AG04449 (cell line): ENCODE measurements at places on chromosomes 13 and 19.

GRCh38 chr13:21231426-21231940, 55.0 kb downstream of the MRPL57 start:
- no peak for DNase-seq

DNA sequence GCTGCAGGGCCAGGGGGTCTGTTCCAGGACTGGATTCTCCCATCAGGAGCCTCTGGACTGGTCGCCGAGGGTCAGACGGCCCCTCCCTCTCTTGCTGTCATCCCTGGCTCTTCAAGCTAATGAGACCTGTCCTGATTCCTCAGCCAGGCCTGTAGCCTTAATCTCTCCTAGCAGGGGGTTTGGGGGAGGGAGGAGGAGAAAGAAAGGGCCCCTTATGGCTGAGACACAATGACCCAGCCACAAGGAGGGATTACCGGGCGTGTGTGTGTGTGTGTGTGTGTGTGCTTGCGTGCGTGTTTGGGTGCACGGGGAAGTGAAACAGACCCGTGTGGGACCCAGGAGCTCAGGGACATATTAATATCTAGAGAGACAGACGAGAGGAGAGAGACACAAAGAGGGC, 1.9 kb upstream of the CRX start:
- DNase-seq = no peak

- DNase-seq = no peak
Measured at GRCh38 chr13:87954091-87954490, 282.9 kb downstream of the SLITRK5 start.

DNA sequence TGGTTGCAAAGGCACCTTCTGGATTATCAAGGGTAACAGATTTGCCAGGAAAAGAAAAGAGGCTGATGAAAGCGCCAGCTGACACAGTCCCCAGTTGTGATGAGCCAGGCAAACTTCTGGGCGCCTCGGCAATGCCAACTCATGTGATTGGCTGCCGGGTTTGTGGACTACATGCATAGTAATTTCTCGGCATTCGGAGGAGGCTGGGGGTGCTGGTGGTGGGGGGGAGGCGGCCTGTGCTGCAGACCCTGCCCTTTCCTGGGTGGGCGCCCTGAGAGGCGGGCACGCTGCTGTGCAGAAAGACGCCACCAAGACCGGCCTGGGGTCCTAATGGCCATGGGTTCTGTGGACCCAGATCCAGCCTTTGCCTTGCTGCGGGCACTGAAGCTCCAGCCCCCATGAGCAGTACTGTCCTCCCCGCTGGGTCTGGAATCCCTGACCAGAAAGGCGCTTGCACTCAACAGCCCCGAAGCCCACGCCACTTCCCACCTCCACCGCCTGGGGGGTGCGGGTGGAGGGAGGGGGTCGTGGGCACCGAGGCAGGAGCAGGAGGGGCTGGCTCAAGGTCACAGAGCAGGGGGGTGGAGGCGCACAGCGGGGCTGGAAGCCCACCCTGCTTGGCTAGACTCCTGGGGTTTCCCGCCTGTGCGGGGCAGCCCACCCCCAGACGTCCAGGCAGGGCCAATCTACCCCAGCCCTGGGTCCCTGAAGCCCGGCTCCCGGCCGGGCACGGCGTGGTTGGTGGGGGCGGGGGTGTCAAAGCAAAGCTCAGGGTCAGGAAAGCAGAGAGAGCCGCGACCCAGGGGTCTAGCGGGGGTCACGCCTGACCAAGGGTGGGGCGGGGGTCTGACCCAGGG, 1.0 kb downstream of the DIRAS1 start:
- DNase-seq = no peak

DNA sequence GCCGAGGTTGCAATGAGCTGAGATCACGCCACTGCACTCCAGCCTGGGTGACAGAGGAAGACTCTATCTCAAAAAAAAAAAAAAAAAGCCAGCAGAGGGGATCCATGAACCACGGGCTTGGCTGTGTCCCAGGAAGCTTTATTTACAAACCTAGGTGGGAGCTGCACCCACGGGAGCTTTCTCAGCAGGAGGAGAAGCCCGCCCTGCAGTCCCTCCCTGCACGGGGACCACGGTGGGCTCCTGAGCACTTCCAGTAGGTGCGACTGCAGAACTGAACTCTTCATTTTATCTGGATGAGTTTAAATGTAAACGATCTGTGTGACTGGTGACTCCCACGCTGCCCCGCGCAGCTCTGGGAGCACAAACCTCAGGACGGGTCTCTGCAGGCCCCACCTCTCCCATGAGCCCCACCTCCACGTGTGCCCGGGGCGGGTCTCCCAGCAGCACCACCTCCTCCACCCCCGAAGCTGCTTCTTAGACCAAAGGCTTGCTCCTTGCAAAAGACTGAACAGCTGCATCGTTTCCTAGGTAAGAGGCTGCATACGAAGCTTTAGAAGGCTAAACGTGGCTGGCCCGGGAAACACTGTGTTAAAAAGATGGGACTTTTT, 66.4 kb downstream of the SPACA7 start:
- no peak for DNase-seq

GRCh38 chr19:30423481-30423880, 51.3 kb downstream of the ZNF536 start:
- DNase-seq = no peak

DNA sequence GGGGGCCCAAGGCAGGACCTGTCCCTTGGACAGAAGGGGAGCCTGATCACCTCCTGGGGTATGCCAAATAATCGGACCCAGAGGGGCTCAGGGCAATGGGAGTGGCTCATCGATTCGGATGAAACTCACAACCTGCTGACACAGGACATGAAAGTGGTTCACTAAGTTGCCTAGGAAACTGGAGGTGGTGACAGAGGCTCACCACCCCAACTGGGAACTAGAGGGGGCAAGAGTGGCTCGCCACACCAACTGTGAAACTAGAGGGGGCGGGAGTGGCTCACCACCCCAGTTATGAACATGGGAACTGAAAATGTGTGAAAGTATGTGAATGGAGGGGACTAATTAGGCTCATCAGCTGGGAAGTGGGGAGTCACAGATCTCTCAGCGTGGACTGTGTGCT, 46.3 kb upstream of the ZNF737 start:
- DNase-seq = no peak

GRCh38 chr19:5987077-5987818, 9.3 kb upstream of the RANBP3 start:
- peak; percentile 34 for DNase-seq

GRCh38 chr13:27583645-27584044, 36.7 kb downstream of the LNX2 start:
- DNase-seq = no peak

GRCh38 chr13:112885782-112886268, 83.2 kb upstream of the MCF2L start:
- no peak for DNase-seq

DNA sequence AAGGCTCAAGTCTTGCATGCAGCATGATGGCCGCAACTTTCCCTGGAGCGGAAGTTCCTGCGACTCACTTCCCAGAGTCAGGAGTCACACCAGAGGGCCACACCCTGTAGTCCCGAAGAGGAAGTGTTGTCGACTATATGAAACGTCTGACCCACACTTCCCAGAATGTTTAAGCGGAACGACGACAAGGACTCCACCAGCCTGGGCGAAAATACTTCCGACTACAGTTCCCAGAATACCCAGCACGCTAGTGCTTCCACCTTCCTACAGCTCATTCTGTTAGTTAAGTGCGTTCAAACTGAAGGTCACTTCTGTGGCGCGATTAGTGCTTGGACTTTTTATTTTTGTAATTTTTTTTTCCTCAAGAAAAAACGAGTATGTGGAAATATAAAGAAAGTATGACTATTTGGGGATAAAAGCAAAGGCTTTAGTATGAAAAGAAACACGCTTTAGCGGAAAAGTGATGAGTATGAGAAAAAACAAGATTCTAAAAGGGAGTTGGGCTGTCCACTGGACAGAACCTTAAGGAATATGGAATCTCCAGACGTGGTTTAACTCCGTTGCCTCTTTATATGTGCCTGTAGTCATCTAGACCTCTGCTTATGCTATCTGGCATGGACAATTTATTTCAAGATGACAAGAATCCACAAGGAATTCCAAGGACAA, 15.5 kb upstream of the ZNF112 start:
- no peak for DNase-seq

DNA sequence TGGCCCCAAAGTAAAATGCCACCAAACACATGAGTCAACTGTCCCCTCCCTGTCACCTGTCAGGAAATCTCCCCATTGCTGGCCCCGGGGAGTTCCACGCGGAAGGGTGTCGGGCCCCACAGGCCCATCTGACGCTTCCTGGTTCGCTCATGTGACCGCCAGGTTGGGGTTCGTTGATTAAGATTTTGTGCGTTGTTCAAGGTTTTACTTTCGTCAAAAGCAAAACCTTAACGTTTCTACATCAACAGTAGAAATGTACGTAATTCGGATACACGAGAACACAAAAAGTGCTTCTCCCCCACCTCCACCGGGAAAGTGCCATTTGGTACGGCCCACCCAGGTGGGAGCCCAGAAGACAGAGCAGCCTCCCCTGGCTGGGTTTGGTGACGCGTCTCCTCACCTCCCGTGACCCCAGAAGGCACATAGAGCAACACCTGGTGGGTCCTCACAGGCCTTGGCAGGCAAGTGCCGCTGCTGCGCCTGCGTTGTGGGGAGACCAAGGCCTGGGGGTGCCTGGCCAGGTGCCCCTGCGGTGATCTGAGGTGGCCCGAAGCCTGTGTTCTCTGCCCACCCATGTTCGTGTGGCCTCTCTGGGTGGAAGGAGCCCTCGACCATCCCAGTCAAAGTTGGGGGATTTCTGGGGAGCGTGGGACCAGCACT, 161.6 kb downstream of the KDM4B start:
- no peak for DNase-seq

GRCh38 chr13:113110852-113111315, 5.3 kb downstream of the F7 start:
- no peak for DNase-seq

DNA sequence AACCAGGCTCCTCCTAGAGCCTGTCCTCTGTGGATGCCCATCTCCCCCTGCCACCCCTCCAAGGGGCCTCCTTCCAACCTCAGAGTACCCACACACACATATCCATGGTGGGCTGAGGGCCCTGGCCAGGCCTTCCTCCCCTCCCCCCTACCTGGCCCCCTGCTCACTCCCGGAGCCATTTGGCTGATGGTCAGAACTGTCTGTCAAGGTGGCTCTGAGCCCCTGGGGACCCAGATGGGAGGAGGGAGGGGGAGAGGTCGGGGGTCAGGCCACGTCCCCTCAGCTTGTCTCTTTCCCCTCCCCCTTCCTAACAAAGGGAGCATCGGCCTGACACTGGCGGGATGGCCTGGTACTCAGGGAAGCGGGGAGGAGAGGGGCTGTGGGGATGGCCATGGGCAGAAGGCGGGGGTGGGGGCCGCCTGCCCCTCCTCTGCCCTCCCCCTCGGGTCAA, 18.7 kb upstream of the POU2F2 start:
- no peak for DNase-seq

DNA sequence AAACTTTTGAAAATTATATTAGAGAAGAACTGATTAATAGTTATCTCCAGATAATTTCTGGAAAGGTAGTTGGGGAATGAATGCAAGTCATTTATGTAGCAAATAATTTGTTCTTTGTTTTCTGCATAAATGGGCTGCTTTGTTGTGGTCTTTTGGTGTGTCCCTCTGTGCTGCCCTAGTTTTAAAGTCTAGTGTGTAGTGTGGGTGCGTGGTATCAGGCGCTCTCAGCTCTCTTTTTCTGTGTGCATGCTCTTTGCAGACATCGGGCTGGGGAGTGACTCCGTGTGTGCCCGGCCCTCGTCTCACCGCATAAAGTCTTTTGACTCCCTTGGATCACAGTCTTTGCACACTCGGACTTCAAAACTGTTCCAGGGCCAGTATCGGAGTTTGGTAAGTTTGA, 94.5 kb downstream of the ARHGEF7 start:
- DNase-seq = no peak

- DNase-seq = peak; percentile 61
Measured at GRCh38 chr19:34366738-34367623, 2.0 kb downstream of the GPI start.

GRCh38 chr19:13328241-13328640, 178.0 kb downstream of the IER2 start:
- DNase-seq = no peak

- DNase-seq = no peak
Measured at GRCh38 chr13:27128825-27129627, 42.6 kb downstream of the USP12 start.

- no peak for DNase-seq
Measured at GRCh38 chr19:20471431-20471830, 94.2 kb downstream of the ZNF737 start.

DNA sequence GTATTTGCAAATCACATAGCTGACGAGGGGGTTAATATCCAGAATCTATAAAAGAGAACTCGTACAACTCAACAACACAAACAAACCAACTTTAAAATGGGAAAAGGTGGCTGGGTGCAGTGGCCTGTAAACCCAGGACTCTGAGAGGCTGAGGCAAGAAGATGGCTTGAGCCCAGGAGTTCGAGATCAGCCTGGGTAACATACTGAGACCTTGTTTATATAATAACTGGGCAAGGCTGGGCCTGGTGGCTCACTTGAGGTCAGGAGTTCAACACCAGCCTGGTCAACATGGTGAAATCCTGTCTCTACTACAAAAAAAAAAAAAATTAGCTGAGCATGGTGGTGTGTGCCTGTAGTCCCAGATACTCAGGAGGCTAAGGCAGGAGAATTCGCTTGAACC, 21.8 kb upstream of the TM6SF2 start:
- no peak for DNase-seq

GRCh38 chr19:53772943-53773342, 51.2 kb downstream of the NLRP12 start:
- DNase-seq = no peak

GRCh38 chr19:38657633-38658222, 10.3 kb downstream of the ACTN4 start:
- DNase-seq = peak; percentile 78

- DNase-seq = no peak
Measured at GRCh38 chr19:42216653-42217519, 591 bp downstream of the DEDD2 start.

GRCh38 chr13:53054569-53054968, 26.0 kb downstream of the OLFM4 start:
- DNase-seq = no peak

- no peak for DNase-seq
Measured at GRCh38 chr13:99075268-99076191, 97.7 kb upstream of the DOCK9 start.

DNA sequence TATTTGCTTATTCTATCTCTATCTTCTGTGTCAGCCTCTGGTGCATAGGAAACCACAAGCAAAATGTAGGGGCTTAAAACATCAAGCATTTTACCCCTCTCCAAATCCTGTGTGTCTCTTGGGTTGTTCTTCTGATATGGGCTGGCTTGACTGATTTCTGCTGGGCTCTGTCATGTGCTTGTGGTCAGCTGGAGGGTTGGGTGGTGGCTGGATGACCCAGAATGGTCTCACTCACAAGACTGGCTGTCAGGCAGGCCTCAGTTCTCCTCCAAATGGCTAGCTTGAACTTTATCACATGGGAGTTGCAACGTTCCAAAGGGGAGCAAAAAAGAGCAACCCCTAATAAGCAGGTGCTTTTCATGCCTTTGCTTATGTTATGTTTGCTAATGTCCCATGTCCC, 9.6 kb upstream of the LYPD5 start:
- DNase-seq = no peak

DNA sequence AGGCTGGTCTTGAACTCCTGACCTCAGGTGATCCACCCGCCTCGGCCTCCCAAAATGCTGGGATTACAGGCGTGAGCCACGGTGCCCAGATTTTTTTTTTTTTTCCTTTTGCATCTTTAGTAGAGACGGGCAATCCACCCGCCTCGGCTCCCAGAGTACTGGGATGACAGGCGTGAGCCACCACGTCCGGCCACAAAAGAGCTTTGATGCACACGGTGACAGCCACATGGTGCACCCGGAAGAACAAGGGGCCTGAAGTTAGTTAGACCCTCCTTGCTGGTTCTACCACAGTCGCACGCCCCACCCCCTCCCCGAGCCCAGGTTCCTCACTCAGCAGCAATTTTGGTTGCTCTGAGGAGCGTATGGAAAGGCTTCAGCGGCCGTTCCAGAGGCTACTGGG, 54.2 kb upstream of the USE1 start:
- no peak for DNase-seq
